ENCODE measurements at places on chromosomes 3 and 15.

DNA sequence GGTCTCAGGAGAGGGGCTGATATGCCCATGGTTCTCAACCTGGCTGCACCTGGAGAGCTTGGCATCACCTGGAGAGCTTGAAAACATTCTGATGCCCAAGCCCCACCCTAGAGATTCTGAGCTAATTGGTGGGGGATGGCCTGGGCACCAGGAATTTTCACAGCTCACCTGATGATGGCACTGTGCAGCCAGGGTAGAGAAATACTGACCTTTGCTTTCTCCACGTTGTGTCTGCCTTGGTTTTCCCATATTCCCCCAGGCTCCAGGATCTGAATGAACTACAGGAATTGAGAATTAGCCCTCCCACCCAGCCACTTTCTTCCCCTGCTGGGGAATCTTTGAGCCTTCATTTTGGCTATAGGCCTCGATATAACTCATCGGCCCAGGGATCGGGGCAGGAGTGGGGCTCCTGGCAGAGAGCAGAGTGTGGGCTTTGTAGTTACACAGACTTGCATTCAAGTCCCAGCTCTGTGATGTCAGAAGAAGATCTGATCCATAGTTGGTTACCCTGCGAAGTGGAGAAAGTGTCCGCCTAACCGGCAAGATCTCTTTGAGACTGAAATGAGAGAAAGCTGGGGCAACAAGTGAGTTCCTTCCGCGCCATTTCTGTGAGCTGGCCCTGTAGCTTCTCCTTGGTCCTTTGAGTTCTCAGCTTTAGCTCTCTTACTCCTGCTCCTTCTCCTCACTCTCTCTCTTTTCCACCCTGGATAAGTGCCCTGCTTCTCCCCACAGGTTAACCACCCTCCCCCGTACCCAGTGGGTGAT, 33.1 kb upstream of the UBE2Q2 start:
- peak; percentile 25 for DNase-seq

DNA sequence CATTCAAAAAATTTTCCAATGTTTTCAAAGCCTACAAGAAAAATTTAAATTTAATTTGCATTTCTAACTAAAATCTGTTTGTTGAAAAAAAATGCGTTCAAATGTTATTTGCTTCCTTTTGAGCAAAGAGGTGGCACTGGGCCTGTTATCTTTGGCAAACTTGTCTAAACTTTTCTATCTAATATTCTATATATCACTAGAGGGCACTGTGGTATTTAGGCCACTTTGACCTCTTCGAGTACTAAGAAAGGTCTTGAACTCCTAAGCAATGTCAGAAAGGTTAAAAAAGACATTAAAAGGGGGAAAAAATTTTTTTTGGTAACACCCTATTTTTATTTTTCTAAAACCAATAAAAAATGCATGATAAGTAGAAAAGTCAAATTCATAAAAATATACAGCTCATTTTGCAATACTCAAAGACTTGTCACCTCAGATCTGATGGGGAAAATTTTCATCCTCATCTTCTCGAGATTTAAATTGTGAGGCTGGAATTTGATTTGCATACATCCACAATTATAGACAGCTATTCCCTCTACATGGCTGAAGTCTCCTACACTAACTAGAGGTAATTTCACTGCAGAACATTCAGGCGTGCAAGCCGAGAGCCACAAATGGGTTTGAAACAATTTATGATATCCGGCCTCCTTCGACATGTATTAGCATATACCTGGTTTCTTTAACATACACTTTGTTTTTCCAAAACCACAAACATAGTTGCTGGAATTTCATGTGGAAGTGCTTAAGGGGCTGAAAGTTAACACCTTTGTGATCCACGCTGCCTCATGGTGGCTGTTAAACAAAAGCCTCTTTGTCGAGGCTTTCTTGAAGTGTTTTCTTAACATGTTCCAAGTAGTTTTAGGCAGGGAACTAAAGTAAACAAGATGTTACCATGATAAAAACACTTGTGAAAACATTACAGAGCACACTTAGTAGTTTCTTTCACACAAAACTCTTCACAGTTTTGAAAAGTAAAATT, 576.4 kb downstream of the FOXP1 start:
- DNase-seq, result peak; percentile 49

DNA sequence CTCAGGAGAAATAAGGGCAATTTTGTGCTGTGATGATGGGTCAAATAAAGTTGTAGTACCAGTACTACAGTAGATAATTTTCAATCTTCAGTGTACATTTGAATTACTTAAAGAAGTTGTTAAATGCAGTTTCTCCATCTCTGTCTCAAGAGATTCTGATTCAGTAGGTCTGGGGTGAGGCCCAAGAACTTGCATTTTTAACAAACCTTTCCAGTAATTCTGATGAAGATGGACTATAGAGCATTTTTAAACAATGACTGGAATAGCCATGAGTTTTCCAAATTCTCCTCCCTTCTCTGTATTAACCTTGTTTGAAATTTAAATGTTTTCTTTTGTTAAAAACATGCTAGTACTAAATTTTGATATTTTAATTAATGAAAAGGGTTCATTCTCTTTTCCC, 127.0 kb upstream of the CD96 start:
- no peak for DNase-seq

DNA sequence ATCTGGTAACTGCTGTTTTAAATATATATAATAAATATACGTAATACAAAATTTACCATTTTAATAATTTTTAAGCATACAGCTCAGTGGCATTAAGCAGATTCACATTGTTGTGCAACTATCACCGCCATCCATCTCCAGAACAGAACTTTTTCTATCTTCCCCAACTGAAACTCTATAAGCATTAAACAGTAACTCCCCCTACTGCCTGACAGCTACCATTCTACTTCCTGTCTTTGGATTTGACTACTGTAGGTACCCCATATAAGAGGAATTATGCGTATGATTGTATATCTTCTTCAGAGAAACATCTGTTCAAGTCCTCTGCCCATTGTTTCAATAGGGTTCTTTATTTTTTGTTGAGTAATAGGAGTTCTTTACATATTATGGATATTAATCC, 36.8 kb downstream of the EID1 start:
- no peak for DNase-seq

- no peak for DNase-seq
Measured at GRCh38 chr3:70518356-70518755, 205.9 kb upstream of the MDFIC2 start.

GRCh38 chr15:51887887-51888592, 58.6 kb downstream of the TMOD3 start:
- DNase-seq, result no peak

DNA sequence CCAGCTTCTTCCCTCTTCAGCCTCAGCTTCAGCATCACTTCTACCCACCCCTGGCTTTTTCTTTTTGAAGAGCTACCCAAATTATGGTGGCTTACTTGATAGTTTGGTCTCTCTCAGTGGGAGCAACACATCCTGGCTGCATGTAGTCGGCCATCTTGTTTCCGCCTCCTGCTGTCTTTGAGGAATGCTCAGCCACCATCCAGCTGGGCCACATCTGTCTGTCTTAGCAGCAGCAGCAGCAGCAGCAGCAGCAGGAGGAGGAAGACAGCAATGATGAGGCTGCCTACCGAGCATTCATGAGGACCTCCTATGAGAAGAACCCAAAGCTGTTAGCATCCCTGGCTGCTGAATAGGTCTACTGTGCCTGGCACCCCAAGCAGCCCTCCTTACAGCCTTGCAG, 19.7 kb downstream of the IL16 start:
- no peak for DNase-seq

DNA sequence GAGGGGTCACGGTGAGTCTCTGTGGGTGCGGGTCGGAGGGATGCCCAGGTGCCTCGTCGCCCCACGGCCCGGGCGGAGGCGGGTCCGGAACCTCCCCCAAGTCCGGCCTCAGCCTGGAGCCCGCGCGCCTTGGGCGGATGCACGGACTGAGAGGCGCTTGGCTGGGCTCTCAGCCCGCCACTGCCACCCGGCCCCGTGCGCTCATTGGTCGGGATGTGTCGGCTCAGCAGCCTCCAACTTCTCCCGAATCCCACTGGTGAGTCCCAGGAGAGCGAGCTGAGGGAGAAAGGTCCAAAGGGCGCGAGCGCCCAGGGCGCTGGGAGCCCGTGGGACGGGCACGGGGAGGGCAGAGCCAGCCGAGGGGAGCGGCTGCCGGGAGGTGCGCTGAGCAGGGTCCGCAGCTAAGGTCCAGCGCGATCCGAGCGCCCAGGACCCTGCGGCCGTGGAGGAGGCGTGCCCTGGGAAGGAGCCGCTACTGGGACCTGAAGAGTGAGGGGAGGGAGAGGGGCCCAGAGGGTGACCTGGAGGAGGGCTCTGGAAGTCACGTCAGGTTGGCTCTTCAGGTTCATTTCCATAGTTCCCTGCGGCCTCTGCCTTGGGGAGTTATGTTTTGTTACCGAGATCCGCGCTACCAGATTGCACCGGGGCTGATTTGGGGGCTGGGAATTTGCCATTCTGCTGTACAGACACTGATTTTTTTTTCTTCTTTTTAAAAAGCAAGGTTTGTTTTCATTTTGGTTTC, at the start of gene MME:
TSS of gene MME (plus strand) at position 574 of the 742 bp plus-strand sequence. CDS start 3,849 bp downstream, outside the sequence.
- DNase-seq, result no peak

GRCh38 chr3:71244153-71244825, 339.2 kb downstream of the FOXP1 start:
- DNase-seq, result no peak

- no peak for DNase-seq
Measured at GRCh38 chr3:115930922-115931321, 307.6 kb downstream of the GAP43 start.

GRCh38 chr3:142216321-142216720, 9.1 kb downstream of the GK5 start:
- no peak for DNase-seq

DNA sequence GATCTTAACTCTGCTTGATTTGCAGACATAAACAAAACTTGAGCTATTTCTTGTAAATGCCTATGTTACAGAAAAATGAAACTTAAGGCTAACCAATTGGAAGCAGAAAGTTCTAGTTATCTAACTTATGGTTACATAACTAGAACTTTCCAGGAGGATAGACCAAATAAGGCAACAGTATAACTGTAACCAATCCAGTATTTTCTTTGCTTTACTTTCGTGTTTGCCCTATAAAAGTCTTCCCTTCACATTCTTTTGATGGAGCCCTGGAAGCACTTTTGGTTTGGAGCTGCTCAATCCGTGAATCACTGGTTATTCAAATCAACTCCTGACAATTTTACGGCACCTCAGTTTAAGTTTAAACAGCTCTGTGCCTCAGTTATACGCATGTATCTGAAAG, 164.6 kb downstream of the SUCLG2 start:
- DNase-seq, result no peak

DNA sequence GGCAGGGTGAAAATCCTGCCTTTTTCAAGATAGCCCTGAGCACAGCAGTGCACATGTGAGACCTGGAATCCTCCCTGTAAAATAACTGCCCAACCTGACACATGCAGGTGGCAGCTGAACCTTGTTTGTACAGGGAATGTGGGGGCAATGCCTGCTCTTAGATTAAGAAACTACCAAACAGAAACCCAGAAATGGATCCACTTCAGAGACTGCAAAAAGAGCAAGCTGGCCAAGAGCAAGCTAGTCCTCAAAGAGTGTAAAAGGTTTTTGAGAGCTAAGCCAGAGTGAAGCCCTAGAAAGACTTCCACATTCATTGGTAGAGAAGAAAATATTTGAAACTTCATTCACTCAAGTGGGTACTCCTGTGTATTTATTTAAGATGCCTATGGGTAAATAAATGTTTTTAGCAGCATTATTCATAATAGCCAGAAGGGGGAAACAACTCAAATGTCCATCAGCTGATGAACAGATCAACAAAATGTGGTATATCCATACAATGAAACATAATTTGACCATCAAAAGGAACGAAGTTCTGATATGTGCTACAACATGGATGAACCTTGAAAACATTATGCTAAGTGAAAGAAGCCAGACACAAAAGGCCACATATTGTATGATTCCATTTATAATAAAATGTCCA, 96.0 kb upstream of the TSC22D2 start:
- DNase-seq, result no peak

GRCh38 chr3:190172751-190173150, 52.1 kb upstream of the P3H2 start:
- DNase-seq, result no peak

- DNase-seq, result no peak
Measured at GRCh38 chr15:66830358-66830757, 128.3 kb downstream of the SMAD6 start.

- no peak for DNase-seq
Measured at GRCh38 chr15:71588746-71589145, 221.6 kb upstream of the NR2E3 start.

DNA sequence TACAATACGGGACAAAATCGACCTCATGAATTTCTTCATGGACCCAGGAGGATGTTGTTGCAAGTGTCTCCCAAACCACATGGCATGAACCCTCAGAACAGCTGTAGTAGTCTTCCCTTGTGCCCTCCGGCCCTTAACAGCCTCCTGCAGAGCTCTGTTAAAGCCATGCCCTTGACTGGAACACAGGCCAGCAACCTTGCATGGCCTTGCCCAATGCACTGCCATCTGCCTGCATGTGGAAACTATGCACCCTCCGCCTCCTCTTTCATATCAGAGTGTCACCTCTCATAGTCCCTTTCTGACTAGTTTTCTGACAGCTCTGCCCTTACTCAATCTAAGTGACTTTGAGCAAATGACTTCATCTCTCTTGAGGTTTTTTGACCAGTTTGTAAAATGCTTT, 39.4 kb upstream of the TRIM71 start:
- DNase-seq, result no peak

GRCh38 chr3:183799461-183799860, 25.9 kb downstream of the MAP6D1 start:
- DNase-seq, result no peak

- no peak for DNase-seq
Measured at GRCh38 chr15:100430411-100430810, 88.6 kb upstream of the ADAMTS17 start.

- DNase-seq, result peak; percentile 9
Measured at GRCh38 chr3:197878427-197878826, 71.6 kb upstream of the RPL35A start.

- DNase-seq, result no peak
Measured at GRCh38 chr3:194001728-194002459, 134.1 kb upstream of the HES1 start.

GRCh38 chr3:175179055-175179454, 319.9 kb downstream of the NAALADL2 start:
- no peak for DNase-seq

- no peak for DNase-seq
Measured at GRCh38 chr15:25718597-25718996, 144.5 kb downstream of the ATP10A start.

DNA sequence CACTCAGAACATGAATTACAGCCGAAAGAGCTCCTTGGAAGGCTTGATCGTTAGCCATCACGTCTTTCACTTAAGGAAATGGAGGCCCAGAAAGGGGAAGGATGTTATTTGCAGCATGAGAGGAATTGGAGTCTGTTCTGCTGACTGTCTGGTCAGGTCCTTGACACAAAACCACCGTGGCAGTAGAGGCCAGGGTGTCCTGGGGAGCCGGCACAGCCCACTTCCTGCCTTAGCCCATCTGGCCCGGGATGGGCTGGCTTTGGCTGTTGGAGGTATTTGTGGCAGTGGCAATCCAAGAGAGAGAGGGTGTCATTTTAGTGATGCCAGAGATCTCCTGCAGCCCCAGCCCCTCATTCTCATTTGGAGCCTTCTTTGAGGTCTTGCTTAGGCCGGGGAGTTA, 37.4 kb downstream of the ST6GAL1 start:
- DNase-seq, result no peak

- DNase-seq, result no peak
Measured at GRCh38 chr3:165653130-165653778, 184.0 kb downstream of the BCHE start.
